ENCODE measurements at places on chromosomes 5 and 9.

DNA sequence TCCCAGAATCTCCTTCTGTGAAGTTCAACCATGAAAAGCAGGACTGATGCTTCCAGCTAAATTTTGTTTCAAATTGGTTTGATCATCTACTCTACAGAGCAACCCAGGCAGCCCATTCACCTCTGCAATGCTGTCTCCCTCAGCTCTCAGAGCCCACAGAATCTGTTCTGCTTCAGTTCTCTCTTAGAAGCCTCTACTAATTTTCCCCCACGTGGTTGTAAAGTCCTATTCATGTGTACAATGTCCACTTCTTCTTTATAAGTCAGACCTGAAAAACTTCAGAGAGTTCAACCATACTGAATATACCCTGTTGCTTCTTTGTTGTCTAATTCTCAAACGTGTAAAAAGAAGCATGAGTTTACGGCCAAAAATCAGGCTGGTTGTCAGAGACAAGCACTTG is 21.3 kb upstream of the FAM13B start:
- no peak for DNase-seq

DNA sequence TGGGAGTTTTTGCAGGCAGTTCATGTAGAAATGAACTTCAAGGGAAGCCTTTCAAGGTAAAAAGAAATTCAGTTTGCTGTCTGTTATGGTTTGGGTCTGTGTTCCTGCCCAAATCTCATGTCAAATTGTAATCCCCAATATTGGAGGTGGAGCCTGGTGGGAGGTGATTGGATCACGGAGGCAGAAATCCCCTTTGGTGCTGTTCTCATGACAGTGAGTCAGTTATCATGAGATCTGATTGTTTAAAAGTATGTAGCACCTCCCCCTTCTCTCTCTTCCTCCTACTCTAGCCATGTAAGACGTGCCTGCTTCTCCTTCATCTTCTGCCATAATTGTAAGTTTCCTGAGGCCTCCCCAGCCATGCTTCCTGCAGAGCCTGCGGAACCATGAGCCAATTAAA is 341.4 kb downstream of the ARHGEF28 start:
- DNase-seq: no peak

DNA sequence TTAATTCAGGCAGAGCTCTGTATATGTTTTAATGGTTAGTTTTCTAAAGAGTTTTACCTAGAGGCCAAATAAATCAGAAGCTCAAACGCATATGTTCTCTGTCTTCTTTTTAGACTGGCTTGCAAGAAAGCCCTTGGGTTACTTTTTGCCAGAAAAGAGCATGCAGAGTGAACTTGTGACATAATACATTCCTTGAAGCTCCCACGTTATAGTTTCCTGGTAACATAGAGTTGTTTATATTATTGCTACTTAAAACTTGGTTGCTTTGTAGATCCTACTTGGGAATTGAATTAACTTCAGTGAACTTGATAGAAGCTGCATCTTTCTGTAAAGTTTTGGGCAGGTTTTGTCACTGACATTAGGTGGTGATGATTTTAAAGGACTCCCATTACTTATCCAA is 102.9 kb downstream of the C9orf152 start:
- DNase-seq: no peak

- DNase-seq: no peak
These were observed 52.2 kb upstream of the ABCA1 start for GRCh38 chr9:104980039-104980654.

GRCh38 chr5:149126906-149127305 is 14.4 kb upstream of the ABLIM3 start:
- DNase-seq: no peak

GRCh38 chr9:100485196-100485595 is 12.2 kb downstream of the TMEFF1 start:
- no peak for DNase-seq

GRCh38 chr9:17854487-17854886 is 275.6 kb downstream of the SH3GL2 start:
- DNase-seq: no peak

All from muscle of back (tissue), 13 donors.